ENCODE measurements at places on chromosomes 2 and 18. TPM values are rescaled to one million over a fixed set of nuclear protein-coding genes. Genes with fewer than 3 reads are reported as not detected.

DNA sequence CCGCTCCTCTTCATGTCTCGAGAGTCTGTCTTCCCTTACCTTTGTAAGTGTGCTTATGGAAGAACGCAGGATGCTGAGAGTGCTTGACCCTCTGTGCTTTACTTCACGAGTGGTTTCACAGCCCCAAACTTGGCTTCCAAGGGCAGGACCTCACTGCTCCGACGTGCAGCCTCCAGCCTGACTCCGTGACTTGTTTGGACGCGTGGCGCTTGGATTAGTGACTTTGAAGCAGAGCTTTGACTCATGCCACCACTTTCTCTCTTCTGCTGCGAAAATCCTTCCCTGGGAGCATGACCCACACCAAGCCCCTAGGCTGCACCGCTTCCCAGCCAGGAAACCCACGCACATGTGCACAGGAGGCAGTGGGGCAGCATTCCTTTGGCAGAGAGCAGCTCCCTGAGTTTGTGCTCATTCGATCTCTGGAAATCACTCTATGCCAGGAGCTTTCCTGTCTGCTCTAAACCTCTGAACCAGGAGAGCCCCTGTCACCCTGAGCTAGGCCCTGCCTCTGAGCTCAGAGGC, 207.8 kb upstream of the HS6ST1 start:
- DNase-seq = no peak

GRCh38 chr18:24964216-24964615, 387.8 kb downstream of the ZNF521 start:
- peak; percentile 43 for DNase-seq

- peak; percentile 84 for DNase-seq
Observed at GRCh38 chr2:134120733-134121630, 132.9 kb upstream of the MGAT5 start.

TPO gene
- not detected for total RNA-seq

CCT4 gene
- total RNA-seq = 314 TPM

GRCh38 chr2:160492401-160493226, 993 bp downstream of the RBMS1 start:
- DNase-seq = peak; percentile 95

GRCh38 chr2:238698451-238699306, 149.2 kb upstream of the TWIST2 start:
- no peak for DNase-seq

- no peak for DNase-seq
Observed at GRCh38 chr2:99395589-99396130, 58.5 kb downstream of the EIF5B start.

- DNase-seq = no peak
Observed at GRCh38 chr2:241863536-241863954, 4.9 kb upstream of the PDCD1 start.

DSG1 gene
- total RNA-seq = not detected

DNA sequence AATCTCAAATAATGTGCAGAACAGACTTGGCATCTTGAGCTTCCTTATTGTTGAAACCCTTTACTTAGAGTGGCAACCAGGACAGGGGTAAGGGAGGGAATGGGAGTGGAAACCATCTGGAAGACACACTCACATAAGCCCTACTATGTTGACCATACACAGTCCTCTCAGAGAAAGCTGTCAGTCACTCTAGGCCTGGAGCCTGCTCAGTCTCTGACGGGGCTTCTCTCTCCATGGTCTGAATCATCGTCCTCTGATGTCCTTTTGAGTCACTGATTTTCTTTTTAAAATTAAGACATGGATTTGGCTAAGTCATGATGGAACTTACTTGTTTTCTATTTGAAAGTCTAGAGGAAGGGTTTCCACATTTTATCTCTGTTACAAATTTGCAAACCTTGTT, 74.0 kb downstream of the MYO1B start:
- DNase-seq = no peak

SERPINB12 gene
- total RNA-seq = not detected

SLC11A1 gene
- total RNA-seq = not detected

Data from neural progenitor cell (in vitro differentiated cells).